ENCODE measurements at places on chromosomes 3 and 15.

- DNase-seq = peak; percentile 79
These were observed 60.5 kb downstream of the ITGB5 start for GRCh38 chr3:124826703-124827102.

GRCh38 chr3:149815321-149815720 lies 2.3 kb downstream of the RNF13 start:
- no peak for DNase-seq

GRCh38 chr15:91302588-91303439 lies 202.8 kb downstream of the SV2B start:
- DNase-seq = peak; percentile 92

DNA sequence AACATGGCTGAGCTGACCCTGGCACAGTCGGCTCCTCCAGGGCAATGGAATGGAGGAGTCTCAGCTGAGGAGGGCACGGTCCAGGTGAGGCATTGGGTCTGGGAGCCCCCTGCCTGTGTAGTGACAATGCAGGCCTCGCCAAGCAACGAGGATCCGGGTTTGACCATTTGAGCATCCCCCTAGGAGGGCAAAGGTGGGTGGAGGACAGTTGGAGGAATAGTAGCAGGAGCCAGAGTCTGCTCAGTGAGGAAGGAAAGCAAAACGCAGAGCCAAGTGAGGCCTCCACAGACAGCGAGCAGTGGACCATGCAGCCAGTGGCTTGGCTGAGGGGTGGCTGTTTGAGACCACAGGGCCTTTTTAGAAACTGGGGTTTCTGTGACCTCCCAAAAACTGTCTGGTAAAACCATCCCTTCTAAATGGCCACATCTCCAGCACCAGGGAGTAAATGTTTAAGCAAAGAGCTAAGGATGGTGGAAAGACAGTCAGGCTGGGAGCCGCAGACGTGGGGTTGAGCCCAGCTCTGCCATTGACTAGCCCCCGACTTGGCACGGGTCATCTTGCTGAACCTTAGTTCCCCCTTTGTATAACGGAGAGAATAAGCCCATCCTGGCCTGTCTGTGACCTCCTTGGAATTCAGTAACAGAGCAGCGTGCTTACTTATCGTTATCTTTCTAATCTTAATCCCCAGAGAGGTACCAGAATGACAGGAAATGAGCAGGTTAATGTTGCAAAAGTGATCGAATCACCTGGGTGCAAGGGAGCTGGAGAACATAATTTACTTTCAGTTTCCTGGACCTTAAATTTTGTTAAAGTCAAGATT lies 46.8 kb downstream of the CMTM6 start:
- no peak for DNase-seq

DNA sequence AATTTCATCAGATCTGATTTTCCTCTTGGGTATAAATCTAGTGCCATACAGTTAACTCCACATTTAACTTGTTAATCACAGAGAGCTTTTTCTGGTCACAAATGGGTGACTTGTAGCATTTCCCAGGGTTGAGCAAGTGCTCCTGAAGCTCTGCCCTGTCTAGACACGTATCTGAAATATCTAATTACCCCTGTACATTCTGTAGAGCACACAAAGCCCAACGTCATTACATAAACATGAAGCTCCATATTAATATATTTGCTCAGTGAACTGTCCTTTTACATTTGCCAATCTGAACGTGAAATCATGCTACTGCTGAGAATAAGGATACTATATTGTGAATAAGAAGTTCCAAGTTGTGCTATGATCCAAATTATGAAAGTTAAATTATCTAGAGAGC lies 49.0 kb downstream of the THBS1 start:
- DNase-seq = no peak

DNA sequence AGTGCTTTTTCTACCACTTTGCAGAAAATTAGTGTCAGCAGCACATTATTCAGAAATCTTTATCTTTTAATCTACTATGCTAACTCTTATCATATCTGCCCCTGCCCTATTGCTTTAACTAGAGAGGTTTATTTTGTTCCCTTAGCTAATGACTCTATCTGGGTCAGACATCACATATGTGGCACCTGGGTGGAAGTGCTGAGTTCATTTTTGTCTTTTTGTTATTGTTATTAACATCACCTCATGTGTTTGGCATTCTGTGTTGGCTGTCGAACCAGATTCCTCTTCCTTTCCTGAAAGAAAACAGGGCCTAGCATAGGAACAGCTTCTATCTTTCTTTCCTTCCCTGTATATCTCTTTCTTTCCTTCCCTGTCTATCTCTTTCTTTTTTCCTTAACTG lies 100.7 kb downstream of the RBMS3 start:
- no peak for DNase-seq

- no peak for DNase-seq
These were observed 56.1 kb upstream of the USP3 start for GRCh38 chr15:63448266-63448665.

DNA sequence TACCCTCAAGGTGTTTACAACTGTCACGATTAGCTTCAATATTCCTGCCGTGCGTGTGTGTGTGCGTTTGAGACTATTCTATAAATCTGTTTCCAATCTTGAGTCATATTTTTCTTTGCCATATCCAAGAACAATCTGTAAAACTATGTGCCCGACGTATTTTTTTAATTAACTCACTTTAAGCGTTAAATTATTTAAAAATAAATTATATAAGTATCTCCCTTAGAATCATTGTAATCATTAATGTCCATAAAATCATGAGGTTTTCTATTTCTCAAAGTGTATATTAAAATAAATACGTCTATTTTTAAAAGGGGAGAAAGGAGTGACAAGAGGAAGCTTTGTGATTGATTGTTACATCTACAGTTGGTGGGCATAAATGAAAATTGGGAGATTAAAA lies 2.9 kb downstream of the SETMAR start:
- no peak for DNase-seq

DNA sequence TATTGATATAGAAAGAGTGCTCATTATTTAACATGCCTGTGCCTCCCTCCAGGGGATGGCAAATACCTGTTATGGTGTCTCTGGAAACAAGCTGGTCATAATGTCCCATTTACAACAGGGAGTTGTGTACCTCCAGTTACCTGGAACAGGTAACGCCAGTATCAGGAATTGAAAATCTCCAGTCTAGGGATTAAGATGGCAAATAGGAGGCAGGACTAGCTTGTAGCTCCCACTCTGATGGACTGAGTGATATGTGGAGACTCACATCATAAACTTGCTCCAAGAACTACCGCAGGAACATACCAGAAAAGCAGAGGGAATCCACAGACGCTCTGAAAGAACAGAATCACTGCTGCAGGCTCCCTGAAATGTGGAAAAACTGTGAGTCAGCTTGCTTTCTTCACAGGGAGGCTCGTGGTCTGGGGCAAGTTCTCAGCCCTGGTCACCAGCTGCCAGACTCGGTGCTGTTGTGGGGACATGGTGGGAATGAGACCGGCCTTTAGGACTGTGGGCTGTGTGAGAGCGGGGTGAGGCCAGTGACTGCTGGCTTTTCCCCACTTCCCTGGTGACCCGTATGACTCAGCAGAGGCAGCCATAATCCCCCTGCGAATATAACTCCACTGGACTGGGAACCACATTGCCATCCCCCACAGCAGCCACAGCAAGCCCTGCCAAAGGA lies 97.4 kb downstream of the KCNAB1 start:
- DNase-seq = no peak

DNA sequence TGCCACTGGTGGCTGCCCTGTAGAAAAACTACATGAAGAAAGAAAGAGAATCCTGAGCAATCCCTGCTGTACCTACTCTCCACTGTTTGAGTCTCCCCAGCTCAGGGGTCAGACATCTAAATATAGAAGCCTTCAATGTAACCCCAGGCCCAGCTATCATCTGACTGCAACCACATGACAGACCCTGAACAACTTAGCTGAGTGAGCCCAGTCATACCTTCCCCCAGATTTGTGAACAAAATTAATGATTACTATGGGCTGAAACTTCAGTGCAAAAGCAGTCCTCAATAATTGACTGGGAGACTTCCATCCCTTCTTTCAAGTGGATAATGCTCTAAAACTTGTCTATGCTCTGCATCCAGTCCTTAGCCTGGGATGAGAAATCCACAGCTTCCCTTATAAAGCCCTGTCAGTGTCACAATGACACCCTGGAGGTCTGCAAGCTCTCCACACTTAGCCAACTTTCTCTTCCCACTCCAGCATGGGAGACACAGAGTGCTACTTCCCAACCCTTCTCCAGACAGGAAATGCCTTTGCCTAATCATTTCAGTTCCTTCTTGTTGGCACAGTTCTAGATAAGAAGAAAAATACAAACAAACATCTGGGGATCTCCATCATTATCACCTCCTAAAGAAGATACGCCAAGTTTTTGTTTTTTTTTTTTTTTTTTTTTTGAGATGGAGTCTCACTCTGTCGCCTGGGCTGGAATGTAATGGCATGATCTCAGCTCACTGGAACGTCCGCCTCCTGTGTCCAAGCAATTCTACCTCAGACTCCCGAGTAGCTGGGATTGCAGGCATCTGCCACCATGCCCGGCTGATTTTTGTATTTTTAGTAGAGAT lies 198.5 kb upstream of the GADL1 start:
- no peak for DNase-seq
